ENCODE measurements at places on chromosomes 2 and 18. TPM values are rescaled to one million over a fixed set of nuclear protein-coding genes. Genes with fewer than 3 reads are reported as not detected.

The LTBP1 gene
- 28.5 TPM for total RNA-seq

The KCNE4 gene
- total RNA-seq, result 0.20 TPM

DNA sequence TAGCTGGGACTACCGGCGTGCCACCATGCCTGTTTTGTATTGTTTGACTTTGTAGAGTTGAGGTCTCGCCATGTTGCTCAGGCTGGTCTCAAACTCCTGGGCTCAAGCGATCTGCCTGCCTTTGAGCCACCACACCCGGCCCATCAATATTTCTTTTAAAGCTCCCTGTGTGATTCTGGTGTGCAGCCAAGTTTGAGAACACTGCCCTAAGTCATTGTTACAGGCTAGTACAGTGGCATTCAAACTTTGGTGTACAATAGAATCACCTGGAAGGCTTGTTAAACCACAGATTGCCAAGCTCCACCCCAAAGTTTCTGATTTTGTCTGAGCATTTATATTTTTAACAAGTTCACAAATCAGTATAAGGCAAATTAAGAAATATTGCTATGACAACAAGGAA is 99.9 kb downstream of the RBBP8 start:
- DNase-seq, result no peak

The MOCOS gene
- 6.0 TPM for total RNA-seq

GRCh38 chr18:34884436-34884835 is 156.8 kb upstream of the MAPRE2 start:
- DNase-seq, result no peak

- DNase-seq, result no peak
These were observed 87.8 kb downstream of the CCDC141 start for GRCh38 chr2:178962152-178962551.

DNA sequence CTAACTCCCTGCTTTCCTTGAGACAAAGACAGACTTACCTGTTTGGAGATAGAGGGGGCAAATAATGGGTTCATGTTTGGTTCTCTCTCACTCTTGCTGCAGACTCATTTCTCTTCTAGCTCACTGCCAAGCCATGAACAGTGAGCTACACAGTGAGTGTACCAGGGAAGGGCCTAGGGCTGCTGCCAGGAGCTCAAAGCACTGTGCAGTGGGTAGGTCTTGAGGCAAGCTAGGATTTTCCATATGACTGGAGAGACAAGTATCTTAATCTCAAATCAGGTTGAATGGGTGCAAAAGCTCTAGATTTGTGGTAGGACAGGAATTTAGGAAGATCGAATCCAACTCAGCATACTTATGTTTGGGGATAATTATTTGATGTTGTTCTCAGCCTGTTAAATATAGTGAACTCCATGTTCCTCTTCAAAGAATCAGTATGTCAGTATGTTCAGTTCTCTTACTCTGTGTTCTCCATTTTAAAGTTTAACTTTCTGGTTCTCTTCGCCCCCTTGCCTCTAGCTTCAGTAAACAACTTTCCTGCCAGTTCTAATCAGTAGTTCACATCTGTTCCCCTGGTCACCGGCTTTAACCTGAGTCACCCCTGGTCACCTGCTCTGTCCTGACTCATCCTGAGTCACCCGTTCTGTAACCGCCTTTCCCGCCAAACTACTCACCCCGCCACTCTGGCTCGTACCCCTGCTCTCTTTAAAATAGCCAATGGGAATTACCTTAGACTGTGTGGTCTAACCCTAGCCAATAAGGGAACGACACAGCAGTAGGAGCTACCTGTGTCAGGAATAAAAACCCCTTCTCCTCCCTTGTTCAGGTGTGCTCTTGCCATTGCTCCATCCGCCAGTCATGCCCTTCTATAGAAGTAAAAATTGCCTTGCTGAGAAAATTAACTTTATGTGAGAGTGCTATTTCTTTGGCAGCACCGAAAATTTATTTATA is 21.9 kb downstream of the SLC25A52 start:
- DNase-seq, result peak; percentile 59

The TRIM43 gene
- not detected for total RNA-seq

DNA sequence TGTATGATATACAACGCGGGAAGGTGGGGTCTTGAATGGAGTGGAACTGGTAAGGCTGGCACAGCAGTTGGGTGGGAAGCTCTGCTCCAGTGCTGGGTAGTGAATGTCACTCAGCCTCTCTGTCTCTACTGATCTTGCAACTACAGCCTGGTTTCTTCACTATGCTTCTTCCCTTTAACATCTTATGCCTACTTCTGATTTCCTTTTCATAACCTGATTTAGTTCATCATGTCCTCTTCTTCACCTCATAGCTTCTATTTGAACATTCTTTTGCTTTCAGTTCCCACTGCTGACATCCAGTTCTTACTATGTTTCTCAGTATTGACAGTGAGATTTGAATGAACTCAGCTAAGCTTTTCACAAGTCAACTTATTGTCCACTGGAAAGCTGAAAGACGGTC is 286.2 kb downstream of the ARL6IP6 start:
- DNase-seq, result no peak

The NPPC gene
- 1.1 TPM for total RNA-seq

The GCKR gene
- 0.33 TPM for total RNA-seq

The IL36RN gene
- total RNA-seq, result not detected

- no peak for DNase-seq
These were observed 501.4 kb downstream of the FBXO15 start for GRCh38 chr18:73646196-73646595.

- no peak for DNase-seq
These were observed 60.0 kb downstream of the CEP192 start for GRCh38 chr18:13051159-13051558.

The GPC1 gene
- 39.4 TPM for total RNA-seq

DNA sequence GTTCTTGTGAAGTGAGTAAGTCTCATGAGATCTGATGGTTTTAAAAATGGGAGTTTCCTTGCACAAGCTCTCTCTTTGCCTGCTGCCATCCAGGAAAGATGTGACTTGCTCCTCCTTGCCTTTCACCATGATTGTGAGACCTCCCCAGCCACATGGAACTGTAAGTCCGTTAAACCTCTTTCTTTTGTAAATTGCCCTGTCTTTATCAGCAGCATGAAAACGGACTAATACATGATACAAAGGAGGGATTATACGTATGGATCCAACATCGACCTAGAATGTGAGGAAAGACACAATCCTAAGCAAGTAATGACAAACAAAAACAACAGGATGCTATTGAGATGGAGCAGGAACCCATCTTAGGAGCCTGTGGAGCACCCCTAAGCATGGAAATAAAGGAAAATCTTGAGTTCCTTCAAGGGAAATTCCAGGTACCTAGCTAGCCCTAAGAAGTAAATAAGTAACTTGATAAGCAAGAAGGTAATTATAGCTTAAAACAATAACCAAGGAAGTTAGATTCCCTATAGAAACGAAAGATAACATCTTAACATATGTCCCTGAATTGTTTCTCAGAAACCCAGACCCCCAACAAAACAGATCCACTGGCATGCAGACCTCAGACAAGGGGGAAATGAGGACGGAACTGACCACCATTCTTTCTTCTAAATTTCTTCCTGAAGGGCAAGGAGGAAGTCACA is 1.5 kb upstream of the TNFRSF11A start:
- DNase-seq, result no peak

The UNC80 gene
- 0.52 TPM for total RNA-seq

The RAB31 gene
- 20.9 TPM for total RNA-seq

DNA sequence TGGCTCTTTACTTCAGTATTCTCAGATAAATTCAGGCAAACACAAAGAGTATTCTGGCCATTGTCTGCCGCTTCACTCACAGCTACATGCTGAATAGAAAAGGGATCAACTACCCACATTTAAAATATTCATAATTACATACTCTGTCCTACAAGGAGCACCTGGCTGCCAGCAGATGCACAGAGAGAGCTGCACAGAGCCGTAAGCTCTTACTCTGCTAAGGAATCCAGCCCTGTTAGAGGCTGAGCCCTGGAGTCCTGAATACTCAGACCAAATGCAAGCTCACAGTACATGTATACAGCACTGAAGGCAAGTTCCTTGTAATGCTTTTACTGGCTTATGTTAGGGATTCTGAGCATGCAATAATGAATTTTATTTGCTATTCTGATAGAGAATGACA is 80.3 kb downstream of the FTCDNL1 start:
- no peak for DNase-seq

The TUBA3E gene
- total RNA-seq, result 0.13 TPM

The CCDC74B gene
- total RNA-seq, result 6.7 TPM

GRCh38 chr2:84158605-84159004 is 300.5 kb downstream of the SUCLG1 start:
- DNase-seq, result no peak

- DNase-seq, result no peak
These were observed 121.6 kb downstream of the ZRANB3 start for GRCh38 chr2:135409436-135409835.

The QPCT gene
- total RNA-seq, result not detected

GRCh38 chr2:223010641-223011040 is 41.3 kb upstream of the KCNE4 start:
- no peak for DNase-seq

The ATP6V1C2 gene
- total RNA-seq, result 1.2 TPM

The LCT gene
- total RNA-seq, result 0.04 TPM

DNA sequence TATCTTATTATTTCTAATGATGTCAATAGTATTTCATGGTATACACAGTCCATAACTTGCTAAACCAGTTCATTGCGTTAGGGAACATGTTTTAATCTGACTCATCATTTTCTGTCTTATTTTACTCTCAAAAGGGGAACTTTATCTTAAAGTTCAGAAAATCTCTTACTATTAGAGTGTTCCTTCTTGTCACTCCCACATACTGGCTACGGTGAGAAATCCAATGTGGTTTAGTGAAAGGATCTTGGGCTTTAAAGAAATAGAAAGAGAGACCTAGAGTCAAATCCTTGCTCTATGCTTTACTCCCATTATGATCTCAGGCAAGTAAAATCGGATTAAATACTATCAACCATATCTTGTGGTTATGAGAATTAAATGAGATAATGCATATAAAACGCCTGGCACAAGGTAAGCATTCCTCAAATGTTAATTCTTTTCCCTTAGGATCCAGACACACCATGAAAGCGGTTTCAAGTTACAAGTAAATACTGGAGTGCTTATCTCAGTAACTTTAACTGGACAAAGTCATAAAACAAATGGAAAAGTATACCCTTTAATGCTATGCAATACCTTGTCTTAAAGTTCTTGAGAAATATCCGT is 576.0 kb downstream of the ARHGAP15 start:
- no peak for DNase-seq

DNA sequence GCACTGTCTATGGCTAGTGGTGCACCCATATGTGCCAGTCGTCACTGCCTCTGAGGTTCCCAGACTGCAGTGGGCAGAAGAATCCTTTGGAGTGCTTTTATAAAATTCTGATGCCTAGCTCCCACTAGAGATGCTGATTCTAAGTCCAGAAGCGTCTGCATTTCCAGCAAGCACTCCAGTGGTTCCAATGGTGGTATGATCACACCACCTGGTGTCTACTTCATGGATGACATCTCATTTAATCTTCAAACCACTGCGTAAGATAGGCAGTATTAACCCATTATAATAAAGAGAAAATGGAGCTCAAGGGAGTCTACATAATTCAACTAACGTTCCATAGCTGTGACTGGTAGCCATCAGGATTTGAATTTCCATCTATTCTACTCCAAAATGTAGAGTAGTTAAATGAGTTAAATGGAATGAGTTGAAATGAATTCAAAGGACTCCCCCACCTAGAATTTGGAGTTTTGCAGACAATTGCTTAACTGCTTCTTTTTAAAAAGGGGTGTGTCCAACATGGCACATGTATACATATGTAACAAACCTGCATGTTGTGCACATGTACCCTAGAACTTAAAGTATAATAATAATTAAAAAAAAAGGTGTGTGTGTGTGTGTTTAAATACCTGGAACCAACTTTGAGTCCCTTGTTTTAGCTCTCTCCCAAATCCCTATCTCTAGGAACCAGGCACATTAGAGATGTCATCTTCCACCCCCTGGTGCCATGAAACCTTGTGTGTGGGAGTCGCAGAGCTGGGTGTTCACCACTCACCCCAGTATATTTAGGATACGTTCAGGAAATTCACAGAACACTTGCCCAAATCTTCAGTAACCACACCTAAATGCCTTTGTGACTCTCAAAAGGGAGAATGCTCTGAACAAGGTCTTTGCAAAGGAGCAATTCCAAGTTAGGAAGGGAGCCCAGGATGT is 14.1 kb downstream of the LAMA3 start:
- DNase-seq, result no peak

DNA sequence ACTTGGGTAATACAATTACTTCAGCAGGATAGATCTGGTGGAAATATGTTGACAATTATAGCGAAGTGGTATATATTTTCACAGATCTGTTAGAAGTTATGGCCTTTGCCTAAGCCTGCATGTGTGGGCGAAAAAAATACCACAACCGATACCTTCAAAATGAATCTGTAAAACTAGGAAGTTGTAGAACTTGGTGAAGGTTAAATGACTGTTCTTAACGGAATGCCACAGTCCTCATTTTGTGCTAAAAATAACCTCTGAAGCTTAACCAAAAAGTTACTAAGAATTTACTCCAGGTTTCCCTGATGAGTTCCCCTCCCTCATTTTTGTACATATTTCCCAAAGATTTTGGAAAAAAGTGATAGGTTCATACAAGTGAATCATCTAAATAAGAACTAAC is 550.7 kb downstream of the THSD7B start:
- DNase-seq, result no peak

The BARD1 gene
- 30.6 TPM for total RNA-seq

- DNase-seq, result peak; percentile 90
These were observed 28.2 kb downstream of the TUBB6 start for GRCh38 chr18:12336171-12336613.

DNA sequence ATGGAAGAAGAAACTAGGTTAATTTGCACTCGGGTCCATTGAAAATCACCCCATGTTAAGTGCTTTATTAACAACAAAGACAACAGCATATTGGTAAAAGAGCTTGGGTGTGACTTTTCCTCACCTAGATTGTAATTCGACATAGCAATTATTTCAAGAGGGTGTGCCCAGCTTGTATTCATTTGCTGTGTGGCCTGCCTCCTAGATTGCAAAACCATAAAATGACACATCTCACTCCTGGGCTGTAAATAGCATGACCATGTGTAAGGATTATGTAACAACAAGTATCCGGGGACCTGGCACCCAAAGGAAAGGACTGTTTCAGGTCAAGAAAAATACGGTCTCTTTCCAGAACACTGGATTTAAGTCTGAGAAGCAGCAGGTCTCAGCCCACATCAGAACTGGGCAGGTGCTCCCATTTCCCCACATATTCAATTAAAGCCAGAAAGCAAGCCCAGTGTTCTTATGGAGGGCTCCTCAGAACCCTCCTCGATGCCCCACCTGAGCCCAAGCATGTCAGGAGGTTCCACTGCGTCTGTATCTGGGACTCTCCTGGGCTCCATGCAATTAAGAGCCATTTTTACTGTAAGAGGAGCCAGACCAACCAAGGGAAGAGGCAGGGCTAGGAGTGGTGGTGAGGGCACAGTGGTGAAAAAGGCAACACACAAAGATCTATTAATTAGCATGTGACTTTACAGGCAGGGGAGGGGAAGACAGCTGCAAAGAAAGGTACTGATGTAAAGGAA is 39.2 kb downstream of the MREG start:
- DNase-seq, result no peak

The USP14 gene
- 94.0 TPM for total RNA-seq

- no peak for DNase-seq
These were observed 5.2 kb downstream of the TGIF1 start for GRCh38 chr18:3455090-3455635.

Measured in H9 (cell line).